ENCODE measurements at places on chromosomes 7 and 10.

- DNase-seq, result no peak
Measured at GRCh38 chr10:88913127-88913526, 33.1 kb downstream of the STAMBPL1 start.

- DNase-seq, result no peak
Measured at GRCh38 chr7:20595971-20596370, 19.5 kb upstream of the ABCB5 start.

GRCh38 chr10:94683214-94684054, at the start of gene CYP2C18:
Gene CYP2C18 (plus strand): TSS chr10:94683729. CDS start chr10:94683820, 91 bp downstream.
- DNase-seq, result no peak

- DNase-seq, result no peak
Measured at GRCh38 chr7:73844848-73845460, 2.6 kb upstream of the METTL27 start.

- no peak for DNase-seq
Measured at GRCh38 chr7:4712281-4713182, 30.4 kb downstream of the FOXK1 start.
